ENCODE measurements at places on chromosomes 1 and 21. TPM values are rescaled to one million over a fixed set of nuclear protein-coding genes. Genes with fewer than 3 reads are reported as not detected.

The MXRA8 gene
- polyA plus RNA-seq: 275 TPM

DNA sequence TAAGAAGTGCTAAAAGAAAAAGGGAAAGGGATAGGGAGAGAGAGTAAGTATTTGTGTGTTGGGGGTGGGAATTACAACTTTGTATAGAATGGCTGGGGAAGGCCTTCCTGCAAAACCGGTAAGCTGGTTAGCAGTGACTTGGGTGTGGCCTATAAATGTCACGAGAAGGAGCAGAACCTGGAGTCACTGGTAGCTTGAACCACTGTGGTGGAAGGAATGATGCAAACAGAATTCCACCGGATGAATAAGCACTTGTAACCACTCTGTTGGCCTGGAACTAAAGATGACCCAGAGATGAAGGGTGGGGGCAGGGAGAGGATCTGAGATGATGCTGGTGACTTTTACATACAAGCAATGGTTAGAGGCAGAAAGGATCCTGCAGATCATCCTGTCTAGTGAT lies 8.9 kb downstream of the XKR8 start:
- DNase-seq: peak; percentile 46

GRCh38 chr1:241947354-241947753 lies 10.2 kb upstream of the BECN2 start:
- DNase-seq: no peak

The RBM11 gene
- not detected for polyA plus RNA-seq

DNA sequence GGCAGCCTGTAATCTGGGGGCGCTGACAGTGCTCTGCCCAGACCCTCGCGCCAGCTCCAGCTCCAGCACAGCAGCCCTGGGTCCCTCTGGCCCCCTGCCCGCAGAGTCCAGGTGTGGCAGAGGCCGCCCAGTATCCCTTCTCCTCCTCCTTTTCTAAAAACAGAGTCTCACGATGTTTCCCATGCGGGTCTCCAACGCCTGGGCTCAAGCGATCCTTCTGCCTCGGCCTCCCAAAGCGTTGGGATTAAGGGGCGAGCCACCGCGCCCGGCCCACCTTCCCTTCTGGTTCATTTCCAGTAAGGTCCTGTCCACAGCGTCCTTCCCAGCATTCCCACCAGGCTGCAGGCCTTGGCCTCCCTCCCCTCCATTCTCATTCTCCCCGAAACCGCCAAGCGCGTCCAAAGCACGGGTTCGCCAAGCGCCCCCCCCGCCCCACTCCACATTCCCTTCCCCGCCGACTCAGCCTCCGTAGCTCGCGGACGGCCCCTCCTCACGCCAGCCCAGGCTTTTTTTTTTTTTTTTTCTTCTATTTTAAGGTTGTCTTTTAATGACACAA lies 2.0 kb upstream of the PCBP3 start:
- DNase-seq: no peak

DNA sequence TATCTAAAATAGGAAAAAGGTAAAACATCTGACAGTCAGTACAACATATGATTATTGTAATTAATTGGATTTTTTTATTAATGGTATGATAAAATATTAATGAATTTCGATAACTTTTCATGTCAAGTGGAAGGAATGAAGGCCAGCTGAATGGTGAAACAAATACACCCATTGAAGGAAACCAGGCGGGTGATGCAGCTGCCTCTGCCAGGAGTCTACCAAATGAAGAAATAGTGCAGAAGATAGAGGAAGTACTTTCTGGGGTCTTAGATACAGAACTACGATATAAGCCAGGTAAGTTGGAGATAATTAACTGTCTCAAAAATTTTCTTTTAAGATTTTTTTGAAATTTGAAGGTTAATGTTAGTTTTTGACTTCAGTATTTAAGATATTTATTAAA lies 3.2 kb downstream of the SON start:
- DNase-seq: no peak

The TMEM200B gene
- polyA plus RNA-seq: 9.8 TPM

The MAP3K21 gene
- polyA plus RNA-seq: 0.24 TPM

The WLS gene
- 417 TPM for polyA plus RNA-seq

The SAMD11 gene
- 1.6 TPM for polyA plus RNA-seq

- no peak for DNase-seq
Measured at GRCh38 chr21:46289655-46290179, 3.6 kb downstream of the YBEY start.

GRCh38 chr21:26238646-26239045 lies 68.1 kb upstream of the APP start:
- DNase-seq: no peak

DNA sequence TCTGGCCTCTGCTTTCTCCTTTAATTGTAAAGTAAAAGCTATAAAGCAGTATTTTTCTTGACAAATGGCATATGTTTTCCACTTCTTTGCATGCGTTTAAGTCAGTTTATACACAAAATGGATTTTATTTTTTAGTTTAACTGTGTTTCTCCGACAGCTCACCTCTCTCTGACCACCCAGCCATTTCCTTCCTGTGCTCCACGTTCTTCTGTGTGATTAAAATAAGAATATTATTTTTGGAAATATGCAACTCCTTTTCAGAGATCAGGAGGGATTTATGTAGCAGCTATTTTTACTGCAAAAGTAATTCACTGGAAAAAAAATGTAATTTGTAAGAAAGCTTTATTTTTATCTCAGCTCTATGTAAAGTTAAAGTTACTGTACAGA lies 18.0 kb downstream of the ETS2 start:
- no peak for DNase-seq

DNA sequence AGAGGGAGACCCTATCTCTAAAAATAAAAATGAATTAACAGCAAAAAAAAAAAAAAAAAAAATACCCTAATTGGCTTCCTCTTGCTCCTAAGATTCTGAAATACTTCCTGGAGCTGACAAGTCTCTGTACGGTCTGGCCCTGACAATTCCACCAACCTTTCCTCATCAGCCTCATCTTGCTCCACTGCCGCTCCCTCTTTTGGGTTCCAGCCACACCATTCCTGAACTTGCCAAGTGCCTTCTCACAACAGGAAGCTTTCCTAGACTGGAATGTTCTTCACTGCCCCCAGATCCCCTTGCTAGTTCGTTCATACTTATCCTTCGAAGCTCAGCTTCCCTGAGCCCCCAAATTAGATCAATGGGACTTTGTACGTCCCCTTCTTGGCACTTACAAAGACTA lies 37.0 kb downstream of the AKNAD1 start:
- no peak for DNase-seq

All from AG04450 (cell line).